ENCODE measurements at places on chromosomes 7 and 10.
A peak's percentile ranks its signal among the peaks of the same experiment; 100 is the strongest.

GRCh38 chr10:59687657-59688056 lies 22.0 kb downstream of the SLC16A9 start:
- DNase-seq, result no peak

- DNase-seq, result peak; percentile 87
These were observed 1051.1 kb upstream of the AUTS2 start for GRCh38 chr7:68547181-68547580.

DNA sequence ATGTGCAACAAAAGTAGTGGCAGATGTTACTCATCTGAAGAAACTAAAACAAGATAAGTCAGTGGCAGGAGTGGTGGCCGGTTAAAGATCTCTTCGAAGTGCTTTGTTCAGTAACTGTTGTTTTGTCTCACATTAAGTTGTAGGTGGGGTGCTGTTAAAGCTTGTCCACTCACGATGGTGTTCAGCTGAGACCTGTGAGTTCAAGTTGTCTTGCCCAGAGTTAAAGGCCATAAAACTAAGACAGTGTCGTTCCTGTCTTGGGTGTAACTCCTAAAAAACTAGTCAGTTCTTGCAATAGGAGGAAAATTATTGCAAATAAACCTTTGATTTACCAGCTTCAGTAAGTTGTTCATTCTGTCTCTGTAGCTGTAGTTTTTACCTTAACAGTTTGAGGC lies 857 bp upstream of the FOXP2 start:
- DNase-seq, result no peak

DNA sequence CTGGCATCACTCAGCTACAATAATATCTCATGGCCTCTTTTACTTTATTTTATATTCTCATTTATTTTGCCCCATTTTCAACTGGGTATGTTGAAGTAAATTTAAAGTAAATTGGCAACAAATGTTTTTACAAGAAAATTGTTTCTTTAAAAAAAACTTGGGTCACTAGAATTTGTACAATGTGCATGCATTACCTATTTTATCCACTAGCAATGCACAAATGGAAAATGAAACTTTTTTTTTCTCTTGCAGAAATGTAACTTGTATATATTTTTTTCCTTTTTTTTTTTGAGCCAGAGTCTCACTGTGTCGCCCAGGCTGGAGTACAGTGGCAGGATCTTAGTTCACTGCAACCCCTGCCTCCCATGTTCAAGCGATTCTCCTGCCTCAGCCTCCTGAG lies 10.3 kb upstream of the H2AZ2 start:
- no peak for DNase-seq

- DNase-seq, result no peak
These were observed 10.4 kb downstream of the TMEM184A start for GRCh38 chr7:1545417-1546246.

GRCh38 chr10:17188644-17189172 lies 12.8 kb downstream of the TRDMT1 start:
- no peak for DNase-seq

Data from fibroblast of skin of right quadriceps (primary cell).